Hematopoietic multipotent progenitor cell treated with erythropoietin and hydrocortisone succinate and interleukin-3 and kit ligand, for 17 days (in vitro differentiated cells): ENCODE measurements at places on chromosomes 3 and 15.

GRCh38 chr3:184154885-184155643 is at the start of gene DVL3:
Gene DVL3 (plus strand): TSS chr3:184155377. CDS start chr3:184155636, 259 bp downstream.
- peak; percentile 51 for DNase-seq

- no peak for DNase-seq
Observed at GRCh38 chr3:42476225-42477125, 26.0 kb upstream of the VIPR1 start.

GRCh38 chr3:188486952-188487351 is 333.0 kb downstream of the LPP start:
- DNase-seq = no peak

DNA sequence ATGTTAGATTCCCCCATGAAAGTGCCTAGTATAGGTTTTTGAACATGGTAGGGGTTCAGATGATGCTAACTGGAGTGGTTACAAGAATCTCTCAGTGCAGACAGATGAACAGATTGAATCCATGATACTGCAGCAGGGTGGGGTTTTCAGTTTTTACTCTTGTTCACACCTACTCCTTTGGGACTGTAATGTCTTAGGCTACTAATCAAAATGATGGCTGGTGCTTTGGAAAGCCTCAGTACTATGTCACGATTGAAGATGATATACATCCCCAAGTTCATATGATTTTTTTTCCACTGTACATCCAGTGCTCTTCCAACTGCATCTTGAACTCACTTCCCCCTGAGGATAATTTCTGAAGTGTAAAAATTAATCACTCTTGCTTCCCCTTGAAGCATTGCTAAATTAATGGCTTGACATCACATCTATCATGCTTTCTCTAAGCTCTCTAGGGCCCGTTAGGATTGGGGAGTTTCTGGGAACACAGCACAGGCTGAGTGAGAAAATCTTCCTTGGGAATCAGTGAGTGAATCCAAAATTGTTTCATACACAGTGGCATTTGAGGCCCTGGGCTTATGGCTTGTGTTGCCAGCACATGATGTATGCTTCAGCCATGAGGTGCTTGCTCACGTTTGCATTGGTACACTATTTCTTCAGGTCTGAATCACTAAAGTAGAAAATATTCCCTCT is 115.0 kb upstream of the TPRG1 start:
- DNase-seq = no peak

GRCh38 chr15:28956491-28956890 is 70.7 kb downstream of the APBA2 start:
- no peak for DNase-seq

GRCh38 chr15:44694416-44694815 is 16.7 kb downstream of the PATL2 start:
- no peak for DNase-seq

DNA sequence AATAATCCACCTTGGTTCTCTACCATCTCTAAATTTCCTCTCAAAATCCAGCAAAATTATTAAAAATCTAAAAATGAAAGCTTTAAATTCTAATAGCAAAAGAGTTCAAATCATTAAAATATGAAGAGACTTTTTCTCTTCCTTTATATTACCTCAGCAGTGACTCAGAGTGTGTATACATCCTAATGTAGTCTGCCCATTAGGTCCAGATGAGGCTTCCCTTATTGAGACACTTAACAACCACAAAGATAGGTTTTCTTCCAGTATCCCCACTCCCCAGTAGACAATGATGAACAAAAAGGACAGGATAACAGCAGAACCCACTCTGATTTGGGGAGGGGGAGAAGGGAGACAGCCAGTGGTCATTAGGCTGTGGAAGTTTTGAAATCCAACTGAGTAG is 61.5 kb upstream of the DCBLD2 start:
- no peak for DNase-seq

DNA sequence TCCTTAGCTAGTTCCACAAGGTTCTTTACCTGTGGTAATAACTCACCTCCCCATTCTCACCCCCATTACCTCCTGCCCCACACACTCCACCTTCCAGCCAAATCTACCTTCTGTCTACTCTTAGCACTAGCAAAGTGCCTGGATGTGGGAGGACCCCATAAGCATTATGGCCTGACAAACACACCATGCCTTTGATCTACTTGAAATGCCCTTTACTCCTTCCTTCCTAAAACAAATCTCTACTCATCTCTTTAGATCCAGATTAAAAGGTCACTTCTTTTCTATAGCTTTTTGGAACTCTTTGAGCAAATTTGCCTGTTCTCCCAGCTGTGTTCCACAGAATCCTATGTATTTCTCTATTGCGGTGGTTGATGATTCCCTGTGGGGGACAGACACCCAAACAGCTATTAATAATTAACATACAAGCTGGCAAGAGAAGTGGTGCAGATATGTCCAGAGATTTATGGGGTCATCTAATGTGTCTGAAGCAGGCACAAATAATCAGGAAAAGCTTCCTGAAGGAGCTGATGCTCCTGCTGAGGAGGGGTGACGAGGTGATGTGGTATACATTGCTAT is 34.0 kb downstream of the DGKG start:
- no peak for DNase-seq

DNA sequence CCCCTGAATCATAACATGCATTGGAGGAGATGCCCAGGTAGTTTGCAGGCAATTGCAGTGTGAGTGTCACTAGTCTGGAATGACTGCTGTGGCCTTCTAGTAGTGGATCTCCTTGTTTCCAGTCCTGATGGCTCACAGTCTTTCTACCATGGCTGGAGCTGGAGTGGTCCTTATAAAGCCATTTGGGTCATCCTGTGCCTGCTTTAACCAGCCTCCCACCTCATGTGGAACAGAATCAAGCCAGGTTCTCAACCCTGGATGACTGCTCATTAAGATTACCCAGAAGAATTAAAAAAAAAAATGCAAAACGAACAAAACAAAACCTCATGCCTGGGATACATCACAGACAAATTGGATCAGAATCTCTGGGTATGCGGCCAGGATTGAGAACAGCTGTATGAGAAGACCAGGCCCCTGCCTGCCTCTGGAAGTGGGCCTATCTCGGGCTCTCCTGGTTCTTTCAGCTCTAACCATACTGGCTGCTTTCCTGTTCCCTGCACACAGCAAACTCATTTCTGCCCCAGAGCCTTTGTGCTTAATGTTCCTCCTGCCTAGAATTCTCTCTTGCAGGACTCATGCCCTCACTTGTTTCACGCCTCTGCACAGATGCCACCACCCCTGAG is 96.4 kb downstream of the ITPR1 start:
- DNase-seq = no peak

DNA sequence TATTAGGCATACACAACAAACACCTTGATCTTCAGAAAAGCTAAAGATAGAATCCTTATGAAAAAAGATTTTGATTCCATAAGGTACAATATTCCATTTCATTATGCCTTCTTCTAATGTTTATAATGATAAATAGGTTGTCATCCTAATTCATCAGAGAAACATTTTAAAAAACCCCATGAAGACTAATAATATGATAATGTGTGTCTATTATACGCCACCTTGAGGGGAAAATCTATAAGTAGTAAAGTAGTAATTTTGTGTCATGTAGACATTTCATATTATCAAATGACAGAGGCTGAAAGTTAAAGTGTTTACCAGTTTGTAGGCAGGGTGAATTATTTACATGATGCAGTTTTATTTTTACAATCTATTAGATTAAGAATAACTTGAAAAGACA is 524.3 kb downstream of the GBE1 start:
- DNase-seq = no peak

- no peak for DNase-seq
Observed at GRCh38 chr3:167554898-167555297, 81.1 kb upstream of the SERPINI2 start.
